Choroid plexus epithelial cell (primary cell): ENCODE measurements at places on chromosomes 4 and X.
A peak's percentile ranks its signal among the peaks of the same experiment; 100 is the strongest.

DNA sequence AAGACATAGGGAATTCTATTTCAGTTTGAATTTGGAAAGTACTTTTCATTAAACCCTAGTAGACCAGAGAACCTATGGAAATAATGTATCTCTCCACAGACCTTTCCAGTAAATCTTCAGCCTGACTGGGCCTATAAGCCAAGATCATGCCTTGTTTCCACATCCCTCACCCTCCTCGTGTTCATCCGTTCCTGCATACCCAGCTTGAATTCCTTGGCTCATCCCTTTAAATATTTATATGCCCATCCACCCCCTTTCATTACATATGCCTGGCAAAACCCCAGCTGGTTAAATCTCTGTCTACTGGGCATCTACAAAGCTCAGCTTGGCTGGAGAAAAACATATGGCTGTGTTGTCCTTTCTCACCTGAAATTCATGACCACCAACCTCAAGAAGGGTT, 32.4 kb downstream of the SLC2A9 start:
- no peak for DNase-seq

GRCh38 chrX:54641530-54641929, 111.5 kb downstream of the GNL3L start:
- DNase-seq = no peak

DNA sequence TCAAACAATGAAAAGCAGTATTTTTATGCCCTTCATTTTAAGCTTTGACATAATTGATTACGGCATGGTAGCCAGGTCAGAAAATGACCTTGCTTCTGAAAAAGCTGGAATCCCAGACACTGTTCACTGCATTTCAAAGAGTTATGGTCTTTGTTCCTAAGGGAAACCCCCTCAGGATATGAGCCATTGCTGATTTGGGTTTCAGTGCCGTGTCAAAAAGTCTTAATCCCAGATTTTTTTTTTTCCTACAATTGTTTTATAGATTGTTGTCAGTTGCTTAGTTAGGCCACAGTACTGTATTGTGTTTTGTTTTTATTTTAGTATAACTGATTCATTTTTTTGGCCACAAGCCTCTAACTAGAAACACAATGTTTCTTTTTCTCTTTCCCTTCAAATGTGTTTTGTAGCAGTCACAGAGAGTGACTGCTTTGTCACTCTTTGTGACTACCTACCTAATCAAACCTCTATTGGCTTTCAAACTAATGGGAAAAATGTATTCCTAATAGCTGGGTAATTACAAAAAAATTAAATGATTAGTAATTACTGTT, 10.3 kb downstream of the WDR44 start:
- no peak for DNase-seq

- DNase-seq = no peak
These were observed 82.5 kb upstream of the PITX2 start for GRCh38 chr4:110705440-110705782.

GRCh38 chr4:6562931-6563901, 11.8 kb upstream of the MAN2B2 start:
- no peak for DNase-seq

- DNase-seq = peak; percentile 70
These were observed 35.9 kb downstream of the TBC1D19 start for GRCh38 chr4:26619784-26620183.

DNA sequence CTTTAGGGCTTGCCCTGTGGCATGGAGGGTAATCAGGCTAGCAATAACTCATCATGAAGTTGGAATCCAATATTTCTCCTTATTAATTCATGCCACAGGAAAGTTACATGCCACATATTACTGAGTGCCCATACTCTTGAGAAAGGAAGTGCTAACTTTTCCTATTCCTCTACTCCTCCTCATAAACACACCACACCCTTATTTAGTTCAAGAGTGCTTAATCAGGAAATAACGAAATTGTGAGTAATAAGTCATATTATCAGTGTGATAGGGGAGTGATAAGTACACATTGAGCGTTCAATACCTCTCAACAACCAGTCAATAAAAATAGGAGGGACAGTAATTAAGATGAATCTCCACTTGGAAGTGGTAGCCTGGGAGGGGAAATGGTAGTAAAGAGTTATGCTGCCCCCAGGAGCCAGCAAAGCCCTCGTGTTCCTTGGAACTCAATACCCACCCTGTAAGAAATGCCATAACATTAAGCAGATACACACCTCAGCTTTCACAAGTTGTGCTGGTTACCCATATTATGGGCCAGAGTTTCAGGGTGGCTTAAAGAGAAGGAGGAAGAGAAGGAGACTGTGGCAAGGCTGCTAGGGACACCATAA, 410.0 kb upstream of the NR3C2 start:
- DNase-seq = no peak

DNA sequence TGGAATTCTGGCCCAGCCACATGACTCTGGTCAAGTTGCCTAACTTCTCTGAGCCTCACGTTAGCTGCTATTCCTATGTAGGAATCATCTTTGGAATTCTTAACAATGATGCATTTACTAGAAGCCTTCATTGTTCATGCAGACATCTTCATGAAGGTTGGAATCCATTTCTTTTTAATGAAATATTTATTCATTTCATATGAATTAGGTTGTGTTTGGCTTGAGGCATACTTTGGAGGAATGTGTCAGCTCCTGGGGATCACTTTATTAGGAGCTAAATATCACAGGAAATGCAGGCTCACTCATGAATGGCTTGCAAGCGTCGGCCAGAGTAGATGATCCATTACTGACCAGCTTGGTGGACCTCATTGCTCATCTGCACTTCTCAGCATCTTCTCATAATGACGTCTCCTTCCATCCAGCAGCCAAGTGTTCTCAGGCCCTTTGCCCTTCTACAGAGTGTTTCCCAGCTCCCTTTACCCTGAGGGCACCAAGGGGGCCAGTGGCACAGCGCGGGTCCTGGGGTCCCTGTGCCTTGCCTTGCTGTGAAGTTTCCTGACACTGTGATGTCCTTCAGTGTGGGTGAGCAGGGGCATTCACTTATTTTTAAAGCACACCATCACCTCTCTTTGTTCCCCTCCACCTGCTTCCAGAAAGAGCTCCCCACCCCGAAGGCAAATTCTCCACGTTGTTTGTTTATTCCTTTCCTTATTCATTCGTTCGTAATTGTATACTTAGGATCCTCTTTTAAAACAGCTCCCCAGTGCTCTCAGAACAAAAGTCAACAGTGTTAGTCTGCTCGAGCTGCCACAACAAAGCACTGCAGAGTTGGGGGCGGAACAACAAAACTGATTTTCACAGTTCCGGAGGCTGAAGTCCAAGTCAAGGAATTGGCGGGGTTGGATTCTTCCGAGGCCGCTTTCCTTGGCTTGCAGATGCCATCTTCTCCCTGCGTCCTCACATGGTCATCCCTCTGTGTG, 106.8 kb downstream of the STK32B start:
- DNase-seq = no peak

DNA sequence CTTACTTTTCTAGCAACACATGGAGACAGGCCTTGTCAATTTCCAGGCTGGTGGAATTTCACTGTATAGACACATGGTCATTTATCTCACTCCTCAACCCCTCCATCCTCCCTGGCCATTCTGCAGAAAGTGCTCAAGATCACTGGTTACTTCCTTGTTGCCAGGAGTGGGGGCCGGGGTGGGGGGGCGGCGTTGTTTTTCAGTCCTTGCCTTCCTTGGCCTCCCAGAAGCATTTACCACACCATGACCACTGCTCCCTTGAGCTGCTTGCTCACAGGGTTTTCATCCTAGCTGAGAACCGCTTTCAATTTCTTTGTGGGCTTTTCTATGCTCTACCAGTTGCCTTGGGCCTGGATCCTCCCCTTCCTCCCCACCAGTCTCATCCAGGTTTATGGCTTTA, 14.1 kb upstream of the BCOR start:
- no peak for DNase-seq

DNA sequence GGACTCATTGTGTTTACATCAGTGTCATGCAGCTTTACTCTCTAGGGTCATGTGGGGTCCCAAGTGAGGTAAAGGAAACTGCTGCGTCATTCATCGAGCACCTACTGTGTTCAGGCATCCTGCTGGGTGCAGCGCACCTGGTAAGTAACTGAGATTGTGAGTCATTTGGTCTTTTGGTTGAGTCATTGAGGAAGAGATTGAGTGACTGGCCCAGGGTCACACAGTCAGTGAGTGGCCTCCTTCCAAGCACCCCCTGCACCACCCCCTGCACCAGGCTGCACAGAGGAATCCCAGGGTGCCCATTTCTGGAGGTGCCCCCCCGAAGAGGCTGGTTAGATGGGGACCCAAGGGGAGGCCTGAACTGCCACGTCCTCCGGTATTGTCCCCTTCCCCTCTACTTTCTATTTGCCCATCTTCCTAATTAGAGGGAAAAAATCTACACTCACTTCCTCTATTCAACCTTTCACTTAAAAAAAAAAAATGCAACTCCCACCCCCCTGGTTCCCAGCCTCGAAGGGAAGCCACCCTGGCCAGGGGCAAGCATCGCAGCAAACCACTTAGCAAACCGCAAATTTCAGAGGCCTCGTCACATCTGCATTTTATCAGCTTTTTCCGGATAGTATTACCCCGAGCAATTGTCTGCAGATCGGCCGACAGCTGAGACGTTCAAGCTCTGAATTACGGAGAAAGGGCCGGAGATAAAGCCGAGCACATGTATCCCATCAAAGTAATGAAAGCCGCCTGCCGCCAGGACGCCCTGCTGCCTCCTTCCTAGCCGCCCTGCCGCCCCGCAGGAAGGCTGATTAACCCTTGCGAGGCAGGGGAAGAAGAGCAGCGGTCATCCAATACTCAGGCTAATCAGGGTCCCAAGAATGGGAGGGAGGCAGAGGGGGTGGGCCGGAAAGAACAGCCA, 96.3 kb upstream of the MSX1 start:
- peak; percentile 93 for DNase-seq

GRCh38 chr4:84690481-84690880, 107.6 kb downstream of the CDS1 start:
- no peak for DNase-seq

GRCh38 chrX:24184018-24184417, 34.5 kb downstream of the ZFX start:
- DNase-seq = no peak

DNA sequence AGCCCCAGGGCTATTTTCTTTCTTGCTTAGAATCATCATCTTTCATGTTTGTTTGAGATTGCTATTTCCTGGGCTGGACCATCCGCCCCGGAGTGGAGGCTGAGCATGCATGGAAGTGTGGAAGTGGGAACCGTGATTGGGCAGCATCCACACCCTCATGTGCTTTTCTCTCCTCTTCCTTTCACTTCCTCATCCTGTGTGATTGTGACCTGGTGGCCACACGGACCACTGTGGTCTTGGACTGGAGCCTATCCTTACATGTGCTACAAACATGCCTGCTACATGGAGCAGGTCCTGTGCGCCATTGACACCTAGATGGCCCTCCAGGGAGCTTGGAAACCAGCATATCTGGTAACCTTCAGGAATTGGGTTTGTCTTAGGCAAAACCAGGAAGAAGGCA, 175.9 kb upstream of the LCORL start:
- DNase-seq = no peak

GRCh38 chrX:16588266-16588665, 61.7 kb upstream of the S100G start:
- DNase-seq = no peak

- no peak for DNase-seq
These were observed 1525.6 kb downstream of the ARAP2 start for GRCh38 chr4:34718576-34719245.

GRCh38 chr4:161564230-161564834, 599.5 kb downstream of the FSTL5 start:
- peak; percentile 67 for DNase-seq

- peak; percentile 12 for DNase-seq
These were observed 125.8 kb downstream of the PPEF1 start for GRCh38 chrX:18833071-18833731.

GRCh38 chrX:133677123-133678063, 262.1 kb upstream of the GPC4 start:
- DNase-seq = no peak

- peak; percentile 59 for DNase-seq
These were observed 2.3 kb upstream of the METTL14 start for GRCh38 chr4:118682928-118683327.

DNA sequence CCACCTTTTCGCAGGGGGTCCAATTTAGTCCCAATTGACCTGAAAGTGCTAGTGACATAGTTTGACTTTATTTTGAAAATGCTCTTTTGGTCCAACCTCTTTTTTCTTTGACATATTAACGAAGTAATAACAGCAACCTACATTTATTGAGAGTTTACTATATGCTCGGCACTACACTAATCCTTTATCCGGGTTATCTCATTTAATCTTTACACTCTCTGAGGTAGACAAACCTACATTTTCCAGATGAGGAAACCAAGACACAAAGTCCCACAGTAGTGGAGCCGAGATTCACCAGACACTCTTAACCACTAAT, 307 bp upstream of the ATRX start:
- no peak for DNase-seq
